Colonic mucosa (tissue), 4 donors: ENCODE measurements at places on chromosomes 1 and 21. TPM values are rescaled to one million over a fixed set of nuclear protein-coding genes. Genes with fewer than 3 reads are reported as not detected.
A peak's percentile ranks its signal among the peaks of the same experiment; 100 is the strongest.

The PLA2G2A gene
- 135 TPM for total RNA-seq

DNA sequence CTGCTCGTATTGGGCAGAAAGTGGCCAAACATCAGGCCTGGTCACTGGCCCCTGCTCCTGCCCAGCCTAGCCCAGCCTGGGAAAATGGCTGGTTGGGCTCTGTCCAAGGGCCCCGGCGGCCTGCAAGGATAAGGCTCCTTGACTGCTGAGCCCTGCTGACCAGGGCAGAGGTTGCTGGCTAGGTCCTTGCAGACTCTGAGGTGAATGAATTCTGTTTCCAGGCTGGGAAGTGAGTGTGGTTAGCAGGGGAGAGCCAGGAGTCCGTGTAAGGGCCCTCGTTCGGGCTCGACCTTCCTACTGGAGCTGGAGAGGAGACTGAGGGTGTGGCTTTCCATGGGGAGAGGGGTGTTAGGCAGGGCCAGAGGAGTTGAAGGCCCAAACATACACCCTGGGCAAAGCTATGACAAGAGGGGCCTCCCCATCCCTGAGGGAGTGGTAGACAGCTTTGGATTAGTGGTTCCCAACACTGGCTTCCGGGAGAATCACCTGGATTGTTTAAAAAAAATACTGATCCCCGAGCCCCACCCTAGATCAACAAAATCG lies 20.6 kb downstream of the CSF1 start:
- DNase-seq, result peak; percentile 69

DNA sequence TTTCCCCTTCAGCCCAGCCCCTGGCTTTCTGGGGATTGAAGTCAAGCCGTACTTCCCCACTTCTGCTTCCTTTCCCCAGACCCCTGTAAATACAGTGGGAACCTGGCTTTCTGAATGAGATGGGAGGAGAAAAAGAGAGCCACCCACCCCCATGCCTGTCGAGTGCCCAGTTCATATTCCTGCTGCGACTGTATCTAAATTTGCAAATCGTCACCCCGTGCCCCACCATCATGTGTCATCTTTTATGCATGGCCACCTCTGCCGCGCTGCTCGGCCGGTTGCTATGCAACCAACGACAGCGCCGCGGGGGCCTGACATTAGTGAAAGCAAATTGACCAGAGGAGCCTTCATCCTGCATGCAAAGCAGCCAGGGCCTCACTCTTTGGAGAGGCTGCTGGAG lies 143.0 kb downstream of the ELAVL4 start:
- DNase-seq, result no peak

- no peak for DNase-seq
These were observed 277.9 kb downstream of the MATN1 start for GRCh38 chr1:30445449-30445848.

DNA sequence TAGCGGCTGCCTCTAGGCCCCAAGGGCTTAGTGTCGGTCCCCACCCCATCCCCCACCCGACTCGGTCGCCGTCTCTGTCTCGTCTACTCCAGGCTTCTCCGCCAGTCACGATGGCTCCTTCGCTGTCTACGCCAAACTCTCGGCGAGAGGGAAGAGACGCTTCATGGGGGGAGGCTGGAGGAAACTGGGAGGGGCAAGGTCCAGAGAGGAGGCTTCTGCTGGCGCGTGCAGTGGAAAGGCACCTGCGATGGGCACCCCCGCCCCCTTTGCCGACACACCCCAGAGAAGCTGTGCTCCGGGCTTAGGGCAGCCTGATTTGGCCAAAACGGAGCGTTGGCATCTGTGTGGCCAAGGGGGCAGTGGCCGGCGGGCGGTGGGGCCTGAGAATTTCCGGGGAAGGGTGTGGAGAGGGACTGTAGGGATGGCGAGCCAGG lies 1.2 kb upstream of the CSMD2 start:
- no peak for DNase-seq
